ENCODE measurements at places on chromosomes 16 and 17.

DNA sequence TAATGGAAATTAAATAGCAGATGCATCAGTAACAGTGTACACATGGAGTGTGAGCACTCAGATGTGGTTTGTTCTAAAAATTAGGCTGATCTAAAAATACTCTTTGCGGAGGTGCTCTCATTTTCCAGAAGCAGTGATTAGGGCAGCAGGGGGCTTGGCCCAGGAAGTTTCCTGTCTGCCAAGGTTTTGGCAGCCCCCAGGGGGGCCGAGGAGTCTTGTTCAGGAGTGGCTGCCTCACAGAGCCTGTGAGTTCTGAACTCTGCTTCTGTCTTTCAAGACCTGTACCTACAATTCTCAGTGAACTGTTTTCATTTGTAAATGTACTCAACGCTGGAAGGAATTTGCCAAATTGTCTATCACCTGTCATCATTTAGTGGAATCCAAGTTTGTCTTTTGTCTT is 388.4 kb upstream of the CDH11 start:
- H3K27me3 ChIP-seq: no peaks in the 10 kb centered on the region
- peak; percentile 28 for DNase-seq
- no peaks in the 10 kb centered on the region for H3K36me3 ChIP-seq
- no peak overlapping the region for H3K4me3 ChIP-seq
- H3K4me1 ChIP-seq: peaks cover 18% of the 10 kb centered on the region

DNA sequence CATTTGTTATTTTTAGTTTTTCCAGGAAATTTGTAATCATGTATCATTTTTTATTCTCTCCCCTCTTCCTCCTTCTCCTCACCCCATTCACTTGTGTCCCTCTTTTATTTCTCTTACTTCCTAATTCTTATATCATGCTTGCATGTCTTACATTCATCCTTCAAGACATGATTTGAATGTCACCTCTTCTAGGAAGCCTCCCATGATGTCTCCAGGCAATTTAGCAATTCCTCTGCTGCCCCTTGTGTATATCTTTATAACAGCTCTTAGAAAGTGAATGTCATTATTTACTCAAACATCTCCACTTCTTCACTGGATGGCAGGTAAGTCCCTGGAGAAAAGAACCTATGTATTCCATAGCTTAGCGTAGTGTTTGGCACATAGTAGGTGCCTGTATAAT is 7.8 kb downstream of the HNF1B start:
- peaks cover 41% of the 10 kb centered on the region for H3K27me3 ChIP-seq
- H3K27ac ChIP-seq: no peak overlapping the region
- H3K36me3 ChIP-seq: no peaks in the 10 kb centered on the region
- no peak overlapping the region for H3K4me3 ChIP-seq
- H3K4me1 ChIP-seq: no peaks in the 10 kb centered on the region
- no peak for DNase-seq

GRCh38 chr16:396605-397004 is 394 bp upstream of the NME4 start:
- peak; percentile 77 for DNase-seq
- H3K27ac ChIP-seq: peak overlapping the region; percentile 18
- no peaks in the 10 kb centered on the region for H3K27me3 ChIP-seq
- peak overlapping the region; percentile 69 for H3K4me3 ChIP-seq
- peaks cover 17% of the 10 kb centered on the region for H3K4me1 ChIP-seq

DNA sequence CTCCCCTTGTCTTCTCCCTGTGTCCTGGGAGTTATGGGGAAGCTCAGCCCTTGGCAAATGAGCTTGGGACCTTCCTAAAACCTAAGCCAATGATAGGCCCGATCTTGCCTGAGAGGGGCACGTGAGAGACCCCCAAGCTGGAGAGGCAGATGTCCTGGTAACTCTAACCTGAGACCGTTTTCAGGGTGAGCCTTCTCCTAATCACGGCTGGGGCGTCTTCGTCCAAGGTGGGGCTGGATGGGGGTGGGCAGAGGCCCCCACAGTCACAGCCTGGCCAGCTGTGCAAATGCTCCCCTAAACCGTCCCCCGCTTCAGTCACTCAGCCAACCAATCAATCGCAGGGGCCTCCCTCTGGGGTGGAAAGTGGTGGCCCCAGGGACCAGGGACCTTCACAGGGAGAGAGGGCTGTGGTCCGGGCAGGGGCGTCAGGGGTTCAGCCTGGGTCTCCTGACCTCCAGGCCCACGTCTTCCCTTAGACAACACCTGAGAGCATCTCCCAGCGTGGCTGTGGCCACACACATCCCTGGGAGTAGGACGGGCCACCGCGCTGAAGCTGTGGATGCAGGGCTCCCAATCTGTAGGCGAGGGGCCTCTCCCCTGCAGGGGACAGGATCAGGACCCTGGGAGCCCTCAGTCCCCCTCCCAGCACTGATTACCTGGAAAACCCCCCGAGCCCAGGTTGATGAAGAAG is 30.6 kb downstream of the ACTG1 start:
- peaks cover 63% of the 10 kb centered on the region for H3K4me1 ChIP-seq
- H3K4me3 ChIP-seq: peak overlapping the region; percentile 47
- no peaks in the 10 kb centered on the region for H3K27me3 ChIP-seq
- H3K27ac ChIP-seq: peak overlapping the region; percentile 71
- H3K36me3 ChIP-seq: no peaks in the 10 kb centered on the region

DNA sequence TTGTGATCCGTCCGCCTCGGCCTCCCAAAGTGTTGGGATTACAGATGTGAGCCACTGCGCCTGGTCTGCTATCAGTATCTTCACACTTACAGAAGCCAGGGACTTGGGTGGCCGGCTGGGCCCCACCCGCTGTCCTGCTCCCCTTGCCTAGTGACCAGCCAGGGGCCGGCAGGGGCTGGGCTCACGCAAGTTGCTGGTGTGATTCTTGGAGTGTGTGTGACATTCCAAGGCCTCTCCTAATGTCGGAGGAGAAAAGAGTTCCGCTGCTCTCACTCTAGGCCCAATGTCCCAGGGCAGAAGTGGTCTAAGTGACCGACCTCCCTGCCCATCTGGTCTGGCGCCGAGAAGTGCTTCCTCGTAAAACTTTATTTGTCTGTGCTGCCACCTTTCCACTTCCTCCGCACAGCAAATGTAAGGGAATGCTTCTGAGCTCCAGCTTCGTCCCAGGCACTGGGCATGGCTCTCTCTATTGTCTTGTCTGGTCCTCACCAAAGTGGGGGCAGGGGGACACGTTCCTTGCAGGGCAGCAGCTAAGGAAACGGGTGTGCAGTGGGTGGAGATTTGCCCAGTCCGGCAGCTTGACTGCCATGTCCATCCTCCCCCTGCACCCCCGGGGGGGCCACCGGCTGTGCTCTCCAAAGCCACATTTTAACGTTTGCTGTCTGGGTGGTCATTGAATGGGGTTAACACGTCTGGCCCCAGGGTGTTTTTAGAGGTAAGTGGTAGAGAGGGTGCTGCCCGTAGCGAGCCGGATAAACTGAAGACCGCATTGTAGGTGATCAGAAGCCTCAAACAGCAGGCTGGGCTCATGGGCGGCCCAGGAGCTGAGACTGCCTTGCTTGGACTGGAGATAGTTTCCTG is 7.8 kb upstream of the GSE1 start:
- no peak overlapping the region for H3K4me3 ChIP-seq
- no peak overlapping the region for H3K27ac ChIP-seq
- DNase-seq: no peak
- H3K36me3 ChIP-seq: no peaks in the 10 kb centered on the region

DNA sequence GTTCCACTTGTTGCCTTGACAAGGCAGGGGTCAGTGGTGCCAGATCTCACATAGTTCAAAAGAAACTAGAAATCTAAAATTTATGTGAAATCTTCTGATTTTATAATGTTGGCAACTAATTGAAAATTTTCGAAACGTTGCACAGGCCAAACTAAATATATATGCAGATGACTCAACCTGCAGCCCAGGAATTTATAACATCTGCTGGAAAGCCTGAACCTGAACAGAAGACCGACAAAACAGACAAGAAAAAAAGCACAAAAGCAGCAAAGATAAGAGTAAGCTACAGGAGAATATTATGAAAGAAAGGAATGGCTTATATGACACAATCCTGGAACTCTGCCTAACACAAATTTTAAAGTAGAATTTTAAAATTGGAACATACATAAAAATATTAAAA is 207.6 kb downstream of the CEP112 start:
- H3K4me3 ChIP-seq: no peak overlapping the region
- DNase-seq: no peak
- no peaks in the 10 kb centered on the region for H3K27me3 ChIP-seq
- no peaks in the 10 kb centered on the region for H3K36me3 ChIP-seq
- H3K4me1 ChIP-seq: no peaks in the 10 kb centered on the region

GRCh38 chr16:10388988-10389387 is 3.1 kb downstream of the ATF7IP2 start:
- H3K27ac ChIP-seq: no peak overlapping the region
- peaks cover 8% of the 10 kb centered on the region for H3K36me3 ChIP-seq
- H3K4me1 ChIP-seq: no peaks in the 10 kb centered on the region
- no peak overlapping the region for H3K4me3 ChIP-seq
- DNase-seq: no peak
- H3K27me3 ChIP-seq: no peaks in the 10 kb centered on the region
